Stimulated activated CD8-positive, alpha-beta memory T cell treated with anti-CD3 and anti-CD28 coated beads, Interleukin-4, amount 100 ng/mL, for 1 hour (primary cell): ENCODE measurements at places on chromosomes 2 and 18.

DNA sequence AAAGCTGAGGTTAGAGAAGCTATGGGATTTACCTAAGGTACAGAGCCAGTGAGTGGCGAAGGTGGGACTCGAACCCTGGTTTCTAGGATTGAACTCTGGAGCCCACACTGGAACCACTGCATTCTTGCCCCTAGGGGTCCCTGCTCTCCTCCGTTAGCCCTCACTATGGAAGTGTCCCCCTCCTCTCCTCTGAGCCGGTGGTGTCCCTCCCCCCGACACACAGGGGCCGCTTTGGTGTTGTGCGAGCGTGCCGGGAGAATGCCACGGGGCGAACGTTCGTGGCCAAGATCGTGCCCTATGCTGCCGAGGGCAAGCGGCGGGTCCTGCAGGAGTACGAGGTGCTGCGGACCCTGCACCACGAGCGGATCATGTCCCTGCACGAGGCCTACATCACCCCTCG is 8.5 kb upstream of the GMPPA start:
- DNase-seq: no peak

- no peak for DNase-seq
These were observed 76.9 kb downstream of the LDAH start for GRCh38 chr2:20745924-20746555.

- no peak for DNase-seq
These were observed 9.9 kb downstream of the MAB21L4 start for GRCh38 chr2:240886023-240886565.

DNA sequence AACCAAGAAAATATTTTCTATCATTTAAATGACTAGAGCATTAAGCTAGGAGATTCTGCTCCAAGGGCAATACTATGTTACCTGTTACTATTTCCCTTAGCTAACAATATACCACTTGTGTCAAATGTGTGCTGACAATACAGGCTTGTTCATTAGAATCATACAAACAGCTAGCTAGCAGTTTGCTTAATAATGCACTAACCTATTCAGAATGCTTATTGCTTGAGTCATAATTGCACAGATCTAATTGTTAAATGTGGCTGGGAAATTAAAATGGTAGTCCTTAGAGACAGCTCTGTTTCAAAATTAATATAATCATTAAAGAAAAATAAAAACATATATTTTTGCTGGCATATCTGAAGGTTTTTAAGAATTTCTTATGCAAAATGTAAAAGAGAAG is 344.2 kb downstream of the ERBB4 start:
- DNase-seq: no peak

GRCh38 chr2:9695941-9696340 is 65.1 kb upstream of the YWHAQ start:
- no peak for DNase-seq

DNA sequence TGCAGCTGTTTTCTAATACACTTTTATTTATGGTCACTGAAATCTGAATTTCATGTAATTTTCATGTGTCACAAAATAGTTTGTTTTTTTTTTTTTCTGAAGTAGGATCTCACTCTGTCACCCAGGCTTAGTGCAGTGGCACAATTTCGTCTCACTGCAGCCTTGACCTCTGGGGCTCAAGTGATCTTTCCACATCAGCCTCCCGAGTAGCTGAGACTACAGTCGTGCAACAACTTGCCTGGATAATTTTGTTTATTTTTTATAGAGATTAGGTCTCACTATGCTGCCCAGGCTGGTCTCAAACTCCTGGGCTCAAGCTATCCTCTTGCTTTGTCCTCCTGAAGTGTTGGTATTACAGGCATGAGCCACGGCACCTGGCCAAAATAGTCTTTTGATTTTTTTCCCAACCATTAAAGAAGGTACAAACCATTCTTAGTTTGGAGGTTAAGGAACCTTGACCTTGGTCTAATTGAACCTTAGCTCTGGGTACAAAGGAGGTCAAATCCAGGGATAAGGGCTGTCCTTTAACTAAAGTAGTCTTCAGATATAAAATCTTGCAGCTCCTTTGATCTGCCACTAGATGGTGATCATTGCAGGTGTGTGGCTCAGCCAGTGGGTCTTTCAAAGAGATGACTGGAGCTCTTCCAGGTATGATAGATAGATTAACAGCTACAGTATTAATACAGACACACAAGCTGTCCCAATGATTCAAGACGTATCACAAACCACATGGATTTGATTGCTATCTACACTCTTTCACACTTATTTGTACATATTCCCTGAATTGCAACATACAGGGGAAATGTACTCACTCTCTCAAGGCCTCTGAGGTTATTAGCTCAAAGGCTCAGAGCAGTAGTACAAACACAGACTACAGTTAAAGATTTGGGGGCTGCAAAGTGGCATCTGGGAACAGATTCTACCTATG is 4.7 kb upstream of the KRCC1 start:
- DNase-seq: no peak

DNA sequence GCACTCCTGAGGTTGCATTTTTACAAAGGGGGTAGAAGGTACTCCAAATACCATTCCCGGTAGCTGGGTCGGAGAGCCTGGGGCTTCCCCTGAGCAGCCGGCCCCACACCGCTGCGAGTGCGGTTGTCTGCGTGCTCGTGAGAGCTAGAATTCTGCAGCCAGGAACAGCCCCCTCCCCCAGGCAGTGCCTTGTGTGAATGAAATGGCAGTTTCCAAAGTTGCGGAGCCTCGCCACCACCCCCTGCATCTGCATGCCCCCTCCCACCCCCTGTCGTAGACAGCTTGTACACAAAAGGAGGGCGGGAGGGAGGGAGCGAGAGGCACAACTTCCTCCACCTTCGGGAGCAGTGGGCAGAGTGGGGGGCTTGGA is 1.1 kb downstream of the MYCN start:
- no peak for DNase-seq

GRCh38 chr2:39996653-39997080 is 217.6 kb upstream of the THUMPD2 start:
- no peak for DNase-seq

GRCh38 chr2:27249159-27249890 is 13.5 kb downstream of the SLC30A3 start:
- no peak for DNase-seq

DNA sequence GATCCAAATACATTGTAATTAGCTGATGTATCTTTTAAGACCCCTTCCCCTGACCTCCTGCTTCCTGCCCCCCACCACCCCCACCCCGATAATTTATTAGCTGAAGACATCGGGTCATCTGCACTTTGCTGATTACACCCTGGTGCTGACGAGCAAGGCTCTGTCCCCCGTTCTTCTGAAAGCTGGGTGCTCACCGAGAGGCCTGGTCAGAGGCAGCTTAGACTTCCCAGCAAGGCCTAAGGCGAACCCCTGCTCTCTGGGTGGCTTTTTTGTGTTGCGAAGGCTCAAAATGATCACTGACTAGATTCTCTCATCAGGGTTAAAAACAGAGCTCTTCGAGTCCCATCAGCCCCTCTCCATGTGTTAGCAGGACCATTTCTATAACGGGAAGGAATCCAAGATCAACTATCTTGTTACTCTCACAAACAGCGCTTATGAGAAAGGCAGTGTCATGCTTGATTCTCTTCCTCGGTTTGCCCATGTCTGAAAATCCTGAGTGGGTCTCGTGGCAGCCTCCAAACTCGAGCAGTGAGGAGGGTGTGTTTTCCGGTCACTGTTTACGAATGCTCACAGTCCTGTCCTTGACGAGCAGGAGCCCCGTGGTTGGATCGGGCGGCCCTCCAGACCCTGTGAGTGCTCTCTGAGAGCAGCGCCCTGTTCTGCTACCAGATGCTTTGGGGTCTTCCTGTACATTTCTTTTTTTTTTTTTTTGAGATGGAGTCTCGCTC is 201.6 kb downstream of the HDAC4 start:
- no peak for DNase-seq

DNA sequence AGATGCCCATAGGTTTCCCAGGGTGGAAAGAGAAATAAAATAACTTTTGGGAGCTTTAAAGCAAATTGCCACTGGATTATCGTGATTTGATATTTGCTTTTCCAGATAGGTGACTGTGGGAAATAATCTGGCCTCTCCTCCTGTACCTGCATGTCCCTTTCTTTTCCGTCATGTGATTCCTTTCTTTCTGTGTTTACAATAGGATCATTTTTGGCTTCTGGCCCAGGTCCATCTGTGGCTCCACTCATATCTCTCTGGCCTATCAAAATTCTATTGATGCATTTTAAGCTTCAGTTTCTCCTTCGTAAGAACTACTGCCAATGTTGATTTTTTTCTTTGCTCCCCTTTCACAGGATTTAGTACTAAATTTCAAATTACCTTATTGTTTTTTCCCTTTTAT is 153.6 kb downstream of the CCDC85A start:
- DNase-seq: no peak

- DNase-seq: no peak
These were observed 380.6 kb upstream of the UBE2E3 start for GRCh38 chr2:180599804-180600203.

DNA sequence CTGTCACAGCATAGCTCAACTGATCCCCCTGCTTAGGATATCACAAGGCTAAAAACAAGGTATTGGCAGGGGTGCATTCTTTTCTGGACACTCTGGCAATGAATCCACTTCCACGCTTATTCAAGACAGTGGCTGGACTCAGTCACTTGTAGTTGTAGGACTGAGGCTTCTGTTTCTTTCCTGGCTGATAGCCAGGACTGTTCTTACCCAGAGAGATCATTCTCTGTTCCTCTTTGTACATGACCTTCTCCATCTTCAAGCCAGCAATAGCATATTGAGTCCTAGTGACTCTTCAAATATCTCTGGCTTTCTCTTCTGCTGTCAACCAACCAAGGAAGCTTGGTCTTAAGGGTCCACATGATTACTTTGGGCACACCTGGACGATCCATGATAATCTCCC is 241.3 kb downstream of the RBM43 start:
- DNase-seq: no peak

DNA sequence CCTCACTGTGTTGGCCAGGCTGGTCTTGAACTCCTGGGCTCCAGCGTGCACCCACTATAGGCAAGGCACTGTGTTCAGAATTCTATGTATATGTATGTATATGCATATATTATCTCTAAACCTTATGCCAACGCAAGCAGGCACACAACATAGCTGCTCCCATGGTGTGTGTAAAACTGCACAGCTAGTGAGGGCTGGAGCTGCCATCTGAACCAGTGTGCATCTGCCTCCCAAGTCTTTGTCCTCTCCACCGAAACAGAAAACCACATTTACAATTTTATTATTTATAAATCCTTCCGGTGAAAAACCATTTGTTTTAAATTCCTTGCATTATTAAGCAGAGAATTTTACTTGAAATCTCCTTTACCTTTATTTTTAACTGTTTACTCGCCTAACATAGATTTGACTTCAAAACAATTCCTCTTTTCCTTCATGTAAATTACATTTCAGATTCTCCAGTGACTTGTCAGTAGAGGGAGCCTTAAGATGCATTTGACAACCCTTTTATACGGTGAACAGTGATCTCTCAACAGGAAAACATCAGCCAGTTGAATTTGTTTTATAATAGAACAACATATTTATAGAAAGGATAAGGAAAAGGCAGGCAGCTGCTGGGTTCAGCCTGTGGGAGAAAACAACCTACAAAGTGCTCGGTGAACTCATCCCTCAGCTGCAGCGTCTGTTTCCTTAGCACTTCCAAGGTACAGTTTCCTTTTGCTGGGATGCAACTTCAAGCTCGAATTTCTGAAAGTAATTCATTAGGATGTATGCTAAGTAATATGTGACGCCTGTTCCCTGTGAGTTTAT is 101.2 kb downstream of the MYT1L start:
- no peak for DNase-seq

- DNase-seq: no peak
These were observed 805.4 kb upstream of the GYPC start for GRCh38 chr2:125850541-125850940.

- DNase-seq: no peak
These were observed 28.3 kb upstream of the FZD7 start for GRCh38 chr2:202005272-202005887.

- DNase-seq: no peak
These were observed 553.0 kb upstream of the FANCL start for GRCh38 chr2:58794103-58794502.
